ENCODE measurements at places on chromosomes 4 and X. TPM values are rescaled to one million over a fixed set of nuclear protein-coding genes. Genes with fewer than 3 reads are reported as not detected.

The ASB12 gene
- 3.0 TPM for total RNA-seq

The EVC2 gene
- total RNA-seq: 1.5 TPM

The VCX3A gene
- not detected for total RNA-seq

GRCh38 chr4:98845960-98846359, 83.0 kb downstream of the EIF4E start:
- DNase-seq: no peak

GRCh38 chrX:151880895-151881294, 31.8 kb upstream of the MAGEA4 start:
- DNase-seq: no peak

- no peak for DNase-seq
Observed at GRCh38 chrX:101452056-101452455, 33.2 kb upstream of the ARMCX4 start.

The NPY2R gene
- total RNA-seq: not detected

DNA sequence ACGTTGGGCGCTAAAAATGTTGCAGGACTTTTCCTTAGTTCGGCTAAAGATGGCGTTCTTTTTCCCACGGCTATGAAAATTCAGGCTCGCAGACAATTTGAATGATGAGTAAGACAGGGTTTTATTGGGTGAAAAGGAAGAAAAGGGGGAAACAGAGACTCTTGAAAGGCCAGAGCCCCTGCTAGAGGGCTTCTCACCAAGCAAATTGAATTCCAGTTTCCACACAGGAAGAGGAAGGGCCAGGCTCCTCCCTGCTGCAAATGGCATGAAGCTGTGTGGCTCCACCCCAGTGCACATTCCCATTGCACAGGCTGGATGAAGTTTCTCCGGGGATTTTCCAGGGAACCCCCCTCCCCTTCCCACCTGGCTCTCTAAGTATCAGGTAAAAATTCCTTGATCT, 210.9 kb downstream of the KLHL4 start:
- no peak for DNase-seq

The PLCXD1 gene
- total RNA-seq: 6.8 TPM

DNA sequence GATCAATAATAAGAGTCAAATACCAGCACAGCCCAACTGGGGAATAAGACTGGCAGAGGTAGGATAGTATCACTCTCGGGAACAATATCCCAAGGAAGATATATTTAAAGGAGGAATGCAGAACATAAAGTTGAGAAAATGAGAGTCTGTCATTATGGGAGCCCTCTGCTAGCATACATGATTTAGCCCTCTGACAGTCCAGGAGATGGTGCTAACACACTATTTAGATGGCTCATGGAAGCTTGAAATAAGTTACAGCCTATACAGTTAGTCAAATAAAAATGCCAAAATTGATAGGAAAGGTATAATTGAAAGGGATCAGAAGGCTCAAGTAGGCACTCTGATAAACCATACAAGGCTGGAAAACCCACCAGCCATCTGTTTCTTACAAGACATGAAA, 201.0 kb upstream of the NEIL3 start:
- DNase-seq: no peak

GRCh38 chrX:155056471-155056870, 14.5 kb downstream of the CMC4 start:
- no peak for DNase-seq

GRCh38 chr4:123676890-123677229, 280.3 kb downstream of the SPRY1 start:
- no peak for DNase-seq

GRCh38 chrX:10327651-10328050, 170.9 kb downstream of the CLCN4 start:
- no peak for DNase-seq

The SOWAHB gene
- total RNA-seq: not detected

- DNase-seq: no peak
Observed at GRCh38 chr4:41332510-41333054, 75.9 kb downstream of the UCHL1 start.

DNA sequence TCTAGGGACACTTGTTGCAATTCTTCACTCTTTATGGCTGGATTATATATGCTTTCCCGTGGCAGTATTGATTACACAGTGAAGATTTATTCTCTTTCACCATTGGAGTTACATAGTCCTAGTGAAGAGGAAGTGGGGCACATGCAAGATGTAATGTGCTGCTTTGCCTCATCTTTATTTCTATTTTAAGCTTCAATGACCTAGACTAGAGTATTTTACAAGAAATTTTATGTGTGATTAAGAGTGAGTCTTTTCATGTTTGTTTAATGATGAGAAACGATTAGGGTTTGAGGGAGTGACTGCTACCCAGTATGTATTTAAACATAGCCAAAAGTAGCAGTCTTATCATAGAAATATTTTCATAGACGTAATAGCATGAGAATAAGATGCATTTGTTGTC, 30.8 kb downstream of the DIAPH2 start:
- DNase-seq: no peak

DNA sequence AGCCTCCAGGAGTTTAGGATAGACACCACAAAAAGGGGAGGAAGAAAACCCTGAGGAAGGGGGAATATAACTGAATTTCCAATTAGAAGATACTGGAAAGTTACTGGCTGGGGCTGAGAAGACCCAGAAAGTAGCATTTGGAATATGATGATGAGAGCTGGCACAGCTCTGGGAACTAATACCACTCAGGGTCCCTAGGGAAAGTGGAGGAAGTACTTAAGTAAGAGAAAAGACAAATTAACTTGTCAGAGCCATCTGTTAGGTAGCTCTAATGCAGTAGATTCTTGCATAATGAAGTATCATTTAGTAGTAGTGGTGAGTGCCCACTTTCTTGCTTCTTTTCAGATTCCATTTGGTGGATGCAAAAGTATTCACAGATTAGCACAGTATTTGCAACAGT, 90.8 kb upstream of the TSPAN5 start:
- DNase-seq: no peak
